HFFc6 (cell line): ENCODE measurements at places on chromosomes 2 and 18. TPM values are rescaled to one million over a fixed set of nuclear protein-coding genes. Genes with fewer than 3 reads are reported as not detected.
A peak's percentile ranks its signal among the peaks of the same experiment; 100 is the strongest.

DNA sequence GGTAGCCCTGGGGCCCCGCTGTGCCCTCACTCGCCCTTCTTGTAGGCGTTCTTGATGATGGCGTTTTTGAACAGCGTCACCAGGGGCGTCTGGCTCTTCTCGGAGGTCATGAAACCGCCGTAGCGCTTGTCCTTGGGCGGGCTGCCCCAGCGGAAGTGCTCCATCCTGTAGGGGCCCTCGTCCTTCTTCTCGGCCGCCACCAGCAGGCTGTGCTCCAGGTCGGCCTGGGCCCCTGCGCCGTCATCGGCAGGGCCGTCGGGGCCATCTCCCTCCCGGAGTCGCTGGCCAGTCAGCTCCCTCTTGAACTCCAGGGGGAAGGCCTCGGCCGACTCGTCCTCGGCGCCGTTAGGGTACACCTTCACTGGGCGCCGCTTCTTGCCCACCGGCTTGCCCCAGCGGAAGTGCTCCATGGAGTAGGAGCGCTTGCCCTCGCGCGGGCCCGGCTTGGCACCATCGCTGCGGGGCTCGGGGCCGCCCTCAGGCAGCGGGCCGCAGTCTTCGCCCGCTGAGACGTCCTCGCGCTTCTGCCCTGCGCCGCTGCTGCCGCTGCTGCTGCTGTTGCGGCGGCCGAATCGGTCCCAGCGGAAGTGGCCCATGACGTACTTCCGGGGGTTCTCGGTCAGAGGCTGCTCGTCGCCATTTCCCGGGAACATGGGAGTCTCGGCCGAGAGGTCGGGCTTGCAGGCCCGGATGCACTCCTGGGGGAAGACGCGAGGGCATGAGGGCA lies 7.2 kb downstream of the POMC start:
- no peak for DNase-seq

DNA sequence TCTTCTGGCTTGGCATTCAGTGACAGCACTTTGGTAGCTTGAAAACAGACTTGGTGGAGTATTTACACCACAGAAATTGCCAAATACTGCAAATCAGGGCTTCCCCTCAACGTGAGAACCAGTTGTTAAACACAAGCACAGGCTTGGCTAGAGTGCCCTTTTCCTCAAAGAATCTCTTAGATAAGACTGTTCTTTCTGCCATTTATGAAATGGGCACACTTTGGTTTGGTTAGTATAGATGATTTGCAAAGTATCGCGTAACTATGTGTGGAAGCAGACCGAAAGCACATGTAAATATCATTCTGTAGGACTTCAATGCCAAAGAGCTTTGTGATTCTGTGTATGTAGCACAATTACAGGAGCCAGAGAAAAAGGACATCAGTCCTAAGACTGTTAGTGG lies 308.2 kb downstream of the DCC start:
- DNase-seq, result no peak

GRCh38 chr2:735670-736218 lies 58.5 kb upstream of the TMEM18 start:
- no peak for DNase-seq

DNA sequence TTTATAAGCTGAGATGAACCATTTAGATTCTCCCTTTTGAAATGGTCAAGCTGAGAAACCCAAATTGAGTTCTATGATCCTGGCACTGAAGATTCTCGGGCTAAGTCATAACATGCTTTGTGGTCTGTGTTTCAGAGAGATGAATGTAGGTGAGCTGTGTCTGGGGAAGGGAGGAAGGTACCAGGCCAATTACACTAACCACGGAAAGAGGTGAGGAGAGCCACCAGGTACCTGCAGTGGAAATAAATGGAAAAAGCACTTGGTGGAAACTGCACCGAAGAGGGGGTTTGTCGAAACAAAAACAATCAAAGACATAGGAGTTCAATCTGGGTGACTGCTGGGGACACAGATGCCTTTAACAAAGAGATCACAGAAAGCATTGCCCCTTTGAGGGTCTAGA lies 963 bp upstream of the MRPL44 start:
- DNase-seq, result no peak

GRCh38 chr18:73153271-73153670 lies 285.5 kb upstream of the NETO1 start:
- DNase-seq, result peak; percentile 62

GRCh38 chr2:121189661-121190381 lies 95.2 kb downstream of the TFCP2L1 start:
- no peak for DNase-seq

GRCh38 chr2:15596968-15597367 lies 5.3 kb downstream of the DDX1 start:
- no peak for DNase-seq

DNA sequence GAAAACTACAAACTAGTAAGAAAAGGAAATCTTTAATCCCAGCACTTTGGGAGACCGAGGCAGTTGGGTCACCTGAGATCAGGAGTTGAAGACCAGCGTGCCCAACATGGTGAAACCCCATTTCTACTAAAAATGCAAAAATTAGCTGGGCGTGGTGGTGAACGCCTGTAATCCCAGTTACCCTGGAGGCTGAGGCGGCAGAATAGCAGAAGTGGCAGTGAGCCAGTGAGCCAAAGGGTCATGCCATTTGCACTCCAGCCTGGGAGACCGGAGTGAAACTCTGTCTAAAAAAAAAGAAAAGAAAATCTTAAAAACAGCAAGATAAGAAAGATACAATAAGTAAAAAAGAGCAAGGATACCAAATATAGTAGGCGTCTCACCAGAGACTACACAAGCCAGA lies 502.9 kb upstream of the ID2 start:
- no peak for DNase-seq

GRCh38 chr18:46324087-46324955 lies 220.1 kb downstream of the HAUS1 start:
- DNase-seq, result peak; percentile 55

DNA sequence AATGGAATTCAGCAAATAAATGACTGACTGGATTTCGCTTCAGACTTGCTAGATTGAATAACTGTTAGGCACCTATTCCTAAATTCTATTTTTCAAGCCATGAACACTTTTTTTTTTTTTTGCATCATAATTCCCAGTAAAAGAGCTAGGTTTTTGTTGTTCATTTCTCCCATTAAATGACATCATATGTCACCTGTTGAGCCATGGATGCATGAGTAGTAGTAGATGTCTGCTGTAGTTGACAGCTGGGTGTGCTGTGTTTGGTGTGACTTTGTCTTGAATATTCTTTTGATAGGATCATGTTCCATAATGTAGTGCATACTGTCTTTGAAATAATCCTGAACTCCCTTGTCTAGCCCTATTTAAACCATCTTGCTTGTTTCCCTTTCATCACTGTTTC lies 115.2 kb downstream of the RAB3GAP1 start:
- DNase-seq, result no peak

- no peak for DNase-seq
Measured at GRCh38 chr2:225244933-225245332, 154.6 kb upstream of the NYAP2 start.

GRCh38 chr2:109433926-109434325 lies 179.8 kb downstream of the SEPTIN10 start:
- DNase-seq, result no peak

DNA sequence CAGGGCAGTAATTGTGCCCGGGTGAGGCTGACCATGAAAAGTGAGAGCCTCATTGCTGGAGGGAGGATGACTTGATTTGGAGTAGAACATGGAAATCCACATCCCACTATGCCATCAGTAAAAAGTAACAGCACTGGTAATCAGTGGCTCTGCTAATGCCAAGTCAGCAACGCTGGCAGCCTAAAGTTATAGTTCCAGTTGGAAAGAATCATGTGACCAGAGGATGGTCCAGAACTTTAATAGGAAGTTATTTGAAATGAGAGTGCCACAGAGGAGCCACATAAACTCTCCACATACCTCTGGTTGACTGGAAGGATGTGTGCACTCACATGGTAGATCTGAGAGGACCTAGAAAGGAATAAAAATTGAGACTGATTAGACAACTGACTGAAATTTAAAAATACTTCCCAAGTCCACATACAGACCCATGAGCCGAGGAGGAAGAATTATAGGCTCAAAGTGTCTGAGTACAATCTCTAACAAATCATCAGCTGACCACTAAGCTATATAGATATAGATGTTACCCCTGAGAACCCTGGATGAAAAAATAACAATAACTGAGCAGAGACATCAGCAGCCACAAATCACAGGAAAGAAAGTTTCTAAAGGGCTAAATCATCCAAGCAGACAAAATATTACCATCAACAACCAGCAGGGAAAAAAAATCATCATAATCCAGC lies 346.8 kb downstream of the STK39 start:
- no peak for DNase-seq

DNA sequence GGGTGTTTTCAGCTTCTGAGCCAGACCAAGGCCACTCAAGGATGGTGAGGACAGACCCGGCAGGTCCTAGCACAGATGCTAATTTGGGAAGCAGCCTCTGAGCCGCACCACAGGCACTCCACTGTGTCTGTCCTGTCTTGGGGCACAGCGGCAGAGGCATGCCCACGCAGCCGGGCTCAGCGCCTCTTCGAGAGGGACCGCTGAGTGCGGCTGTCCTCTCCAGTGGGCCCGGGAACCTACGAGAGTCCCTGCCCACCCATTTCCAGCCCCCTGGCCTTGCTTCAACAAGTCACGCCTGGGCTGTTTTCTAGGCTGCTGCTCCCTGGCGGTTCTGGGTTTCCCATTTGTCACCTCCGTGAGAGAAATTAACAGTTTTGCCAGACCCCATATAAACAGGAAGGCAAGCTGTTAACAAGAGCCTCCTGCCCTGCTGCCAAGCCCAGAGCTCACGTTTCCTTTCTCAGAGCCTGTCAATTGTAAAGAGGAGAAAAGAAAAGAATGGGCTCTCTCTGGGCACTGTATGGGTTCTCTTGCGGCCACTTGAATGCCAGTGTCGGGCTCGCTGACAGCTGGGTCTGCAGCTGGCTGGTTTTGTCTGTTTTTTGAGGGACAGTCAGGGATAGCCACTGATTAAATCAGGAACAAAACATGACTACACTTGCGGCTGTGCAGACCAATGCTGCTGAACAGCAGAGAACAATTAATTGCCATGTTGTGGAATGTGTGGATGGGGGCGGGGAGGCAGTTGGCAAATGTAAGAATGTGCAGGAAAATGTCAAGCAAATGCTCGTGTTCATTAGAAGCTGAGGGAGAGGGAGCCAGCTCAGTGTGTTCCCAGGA lies 30.6 kb downstream of the TMEM17 start:
- DNase-seq, result no peak

GRCh38 chr18:49817947-49818346 lies 4.6 kb upstream of the ACAA2 start:
- no peak for DNase-seq

- peak; percentile 87 for DNase-seq
Measured at GRCh38 chr2:101820519-101820918, 123.0 kb downstream of the MAP4K4 start.

- DNase-seq, result no peak
Measured at GRCh38 chr18:62418258-62418657, 93.1 kb downstream of the TNFRSF11A start.

DNA sequence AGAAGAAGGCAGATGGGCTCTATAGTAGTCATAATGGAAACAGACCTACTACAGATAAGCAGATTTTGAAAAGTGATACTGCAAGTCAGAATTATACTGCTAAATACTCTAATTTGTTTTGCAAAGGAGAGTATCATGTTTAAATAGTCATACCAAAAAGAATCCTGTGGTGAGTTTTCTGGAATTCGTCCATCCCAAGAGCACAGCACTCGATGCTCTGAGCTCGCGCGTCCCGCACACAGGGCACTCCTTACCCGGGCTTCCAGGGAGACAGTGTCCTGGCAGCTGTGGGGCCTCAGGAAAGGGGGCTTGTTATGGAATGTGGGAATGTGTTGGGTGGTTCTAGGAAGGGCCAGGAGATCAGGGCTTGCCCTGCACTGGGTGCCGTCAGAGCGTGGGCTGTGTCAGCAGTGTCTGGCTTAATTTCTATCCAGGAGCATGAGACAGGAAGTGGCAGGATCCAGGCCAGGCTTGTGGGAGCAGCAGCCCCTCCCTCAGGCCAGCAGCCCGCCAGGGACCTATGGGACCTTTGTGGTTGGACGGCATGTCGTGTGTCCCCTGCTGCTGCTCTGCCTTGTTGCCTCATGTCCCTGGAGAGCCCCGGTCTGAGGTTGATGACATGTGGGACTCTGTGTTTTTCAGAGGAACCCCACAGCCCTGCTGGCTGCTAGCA lies 193.2 kb upstream of the TPO start:
- DNase-seq, result no peak

DNA sequence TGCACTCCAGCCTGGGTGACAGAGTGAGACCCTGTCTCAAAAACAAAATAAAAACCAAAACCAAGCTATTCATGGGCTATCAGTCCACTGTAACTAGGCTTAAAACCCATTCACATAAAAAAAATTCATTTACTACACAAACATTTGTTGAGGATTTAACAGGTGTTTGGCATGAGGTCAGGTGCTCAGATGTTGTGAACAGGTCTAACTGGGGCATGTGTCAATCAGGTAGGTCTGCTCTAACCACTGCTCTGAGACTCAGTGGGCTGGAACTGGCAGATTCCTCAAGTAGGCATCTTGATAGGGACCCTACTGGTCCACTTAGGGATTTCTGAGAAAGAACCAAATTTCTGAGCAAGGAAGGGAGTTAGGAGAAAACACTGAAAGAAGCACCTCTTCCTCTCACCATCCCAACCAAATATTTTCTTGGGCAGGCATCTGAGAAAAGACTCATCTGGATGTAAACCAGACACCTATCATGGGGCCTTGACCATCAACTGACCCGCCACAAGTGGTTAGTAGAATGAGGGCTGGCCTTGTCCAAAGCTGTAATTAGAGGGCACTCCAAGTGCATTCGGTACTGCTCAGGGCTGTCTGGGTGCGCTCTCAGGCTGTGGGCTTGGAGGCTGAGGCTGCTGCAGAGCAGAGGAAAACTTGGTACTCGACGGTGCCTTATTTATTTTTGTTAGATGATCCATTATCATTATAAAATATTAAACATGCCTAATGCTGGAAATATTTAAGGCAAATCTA lies 33.9 kb downstream of the WIPF1 start:
- no peak for DNase-seq

GRCh38 chr2:174031226-174031625 lies 66.1 kb upstream of the SP3 start:
- DNase-seq, result no peak

DNA sequence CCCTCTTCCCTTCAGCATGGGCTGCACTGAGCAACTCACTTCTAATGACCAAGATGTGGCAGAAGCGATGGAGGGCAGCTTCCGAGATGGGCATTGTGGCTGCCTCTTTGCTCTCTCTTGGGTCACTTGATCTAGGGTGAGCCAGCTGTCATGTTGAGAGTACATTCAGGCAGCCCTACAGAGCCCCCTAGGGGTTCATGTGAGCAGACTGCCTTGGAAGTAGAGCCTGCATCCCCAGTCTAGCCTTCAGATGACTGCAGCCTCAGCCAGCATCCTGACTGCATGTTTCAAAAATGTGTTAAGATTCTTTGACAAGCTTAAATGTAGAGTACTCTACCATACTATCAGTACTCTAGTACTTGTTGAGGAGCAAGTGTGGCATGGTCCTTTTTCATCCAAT lies 143.9 kb downstream of the NCK2 start:
- no peak for DNase-seq

- no peak for DNase-seq
Measured at GRCh38 chr2:120556911-120557310, 178.8 kb upstream of the GLI2 start.

- DNase-seq, result no peak
Measured at GRCh38 chr2:168650781-168651180, 151.7 kb upstream of the NOSTRIN start.

GRCh38 chr2:121125350-121125749 lies 159.7 kb downstream of the TFCP2L1 start:
- DNase-seq, result no peak

Gene SERPINB3
- total RNA-seq, result not detected in 3 replicates

Gene LYPD6B
- total RNA-seq, result 18.3 and 79.1 TPM in 2 replicates

Gene AKAIN1
- not detected in 3 replicates for total RNA-seq

Gene EVX2
- not detected in 2 replicates for total RNA-seq

Gene PFN4
- total RNA-seq, result 0.57 to 1.00 TPM (median 0.84 TPM) in 3 replicates

Gene CCDC195
- total RNA-seq, result not detected in 2 replicates

Gene SPDYA
- total RNA-seq, result 0.21 to 0.48 TPM (median 0.45 TPM) in 3 replicates

Gene TAF4B
- 0.94 and 1.7 TPM in 2 replicates for total RNA-seq
